Articular chondrocyte of knee joint (primary cell): ENCODE measurements at places on chromosomes 12 and 14. TPM values are rescaled to one million over a fixed set of nuclear protein-coding genes. Genes with fewer than 3 reads are reported as not detected.

The NUAK1 gene
- 5.7 and 6.3 TPM in 2 replicates for total RNA-seq

The CD163 gene
- not detected in 2 replicates for total RNA-seq

The ESRRB gene
- total RNA-seq: 0.11 and 0.13 TPM in 2 replicates

The NRL gene
- total RNA-seq: 0.76 and 1.4 TPM in 2 replicates

The BMP4 gene
- total RNA-seq: 45.2 and 73.5 TPM in 2 replicates
